ENCODE measurements at places on chromosomes 11 and 22. TPM values are rescaled to one million over a fixed set of nuclear protein-coding genes. Genes with fewer than 3 reads are reported as not detected.

- H3K27me3 ChIP-seq = peaks cover 10% of the 10 kb centered on the region
- no peak overlapping the region for H3K4me3 ChIP-seq
- no peaks in the 10 kb centered on the region for H3K4me1 ChIP-seq
- ATAC-seq = no peak
- no peaks in the 10 kb centered on the region for H3K36me3 ChIP-seq
- no peak overlapping the region for H3K27ac ChIP-seq
These were observed 28.8 kb upstream of the SHANK2 start for GRCh38 chr11:71281204-71281603.

GRCh38 chr11:91585035-91585801, 639.4 kb upstream of the FAT3 start:
- no peak overlapping the region for H3K4me3 ChIP-seq
- H3K27me3 ChIP-seq = no peaks in the 10 kb centered on the region
- no peaks in the 10 kb centered on the region for H3K4me1 ChIP-seq
- no peak overlapping the region for H3K27ac ChIP-seq
- H3K36me3 ChIP-seq = no peaks in the 10 kb centered on the region

GRCh38 chr22:44684506-44685383, 17.3 kb upstream of the PRR5 start:
- ATAC-seq = peak; percentile 79
- peaks cover 31% of the 10 kb centered on the region for H3K4me1 ChIP-seq
- H3K4me3 ChIP-seq = peak overlapping the region; percentile 67
- no peaks in the 10 kb centered on the region for H3K36me3 ChIP-seq
- H3K27ac ChIP-seq = peak overlapping the region; percentile 91

PHOX2A gene
- total RNA-seq = not detected

DNA sequence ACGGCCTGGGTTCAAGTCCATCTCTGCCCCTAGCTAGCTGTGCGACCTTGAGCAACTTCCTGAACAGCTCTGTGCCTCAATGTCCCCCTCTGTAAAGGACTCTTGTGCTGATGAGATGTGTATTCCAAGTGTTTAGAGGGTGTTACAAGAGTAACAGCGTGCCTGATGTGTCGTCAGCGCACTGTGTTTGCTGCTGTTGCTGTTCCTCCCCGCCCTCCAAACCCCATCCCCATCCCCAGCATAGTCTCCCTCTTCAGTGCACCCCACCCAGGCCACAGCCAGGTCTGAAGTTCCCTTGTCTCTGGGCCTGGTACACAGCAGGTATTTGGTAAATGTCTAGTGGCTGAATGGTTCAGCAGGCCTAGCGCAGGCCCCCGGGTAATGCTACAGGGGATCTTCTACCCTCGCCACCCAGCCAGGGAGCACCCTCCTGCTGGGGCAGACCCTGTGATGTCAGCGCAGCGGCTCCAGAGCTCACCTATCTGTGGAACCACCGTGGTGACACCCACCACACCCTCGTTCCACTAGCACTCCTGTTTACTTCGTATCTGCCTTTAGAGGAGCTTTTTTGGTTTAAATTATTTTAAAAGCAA, 10.3 kb downstream of the CBX7 start:
- ATAC-seq = no peak
- peaks cover 12% of the 10 kb centered on the region for H3K4me1 ChIP-seq
- H3K36me3 ChIP-seq = peaks cover 11% of the 10 kb centered on the region
- no peaks in the 10 kb centered on the region for H3K27me3 ChIP-seq
- H3K4me3 ChIP-seq = no peak overlapping the region
- H3K27ac ChIP-seq = no peak overlapping the region

DNA sequence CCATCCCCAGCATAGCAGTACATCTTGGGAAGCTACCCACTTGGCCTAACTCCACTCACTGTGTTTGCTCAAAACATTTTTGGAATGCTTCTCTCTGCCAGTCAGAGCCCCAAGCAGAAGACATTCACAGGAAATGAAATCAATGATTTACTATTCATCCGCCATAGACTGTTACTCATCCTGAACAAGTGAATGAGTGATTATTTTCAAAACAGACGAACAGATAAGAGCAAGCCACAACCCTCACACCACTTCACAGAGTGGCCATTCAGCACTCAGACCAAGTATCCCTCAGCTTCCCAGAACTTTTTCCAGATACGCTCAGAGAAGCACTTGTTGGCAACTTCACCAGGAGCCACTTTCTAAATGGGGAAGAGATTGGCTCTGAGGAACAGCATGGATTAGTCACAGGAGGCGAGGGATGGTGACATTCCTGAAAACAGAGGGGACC, 13.0 kb upstream of the UBASH3B start:
- H3K27me3 ChIP-seq = no peaks in the 10 kb centered on the region
- no peaks in the 10 kb centered on the region for H3K36me3 ChIP-seq
- no peak overlapping the region for H3K4me3 ChIP-seq
- H3K27ac ChIP-seq = no peak overlapping the region

DNA sequence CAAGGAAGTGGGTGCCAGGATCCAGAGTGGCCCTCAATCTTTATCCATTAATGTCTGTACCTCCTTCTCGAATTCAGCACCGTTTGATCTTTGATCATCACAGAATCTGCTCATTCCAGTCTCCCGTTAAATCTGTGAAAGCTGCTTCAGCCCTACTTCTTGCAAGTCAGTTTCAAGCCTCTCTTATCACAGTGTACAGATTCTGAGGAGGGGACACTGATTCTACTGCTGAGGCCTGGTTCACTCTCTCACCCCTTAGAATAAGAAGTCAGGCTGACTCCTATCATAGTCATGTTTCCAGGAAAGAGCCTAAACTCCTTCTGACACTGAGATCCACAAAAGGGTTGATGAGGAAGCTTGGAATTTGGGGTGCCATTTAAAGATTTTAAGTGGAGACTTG, 39.0 kb downstream of the MAML2 start:
- no peak for ATAC-seq
- H3K27ac ChIP-seq = peak overlapping the region; percentile 55
- H3K36me3 ChIP-seq = peaks cover 8% of the 10 kb centered on the region

DNA sequence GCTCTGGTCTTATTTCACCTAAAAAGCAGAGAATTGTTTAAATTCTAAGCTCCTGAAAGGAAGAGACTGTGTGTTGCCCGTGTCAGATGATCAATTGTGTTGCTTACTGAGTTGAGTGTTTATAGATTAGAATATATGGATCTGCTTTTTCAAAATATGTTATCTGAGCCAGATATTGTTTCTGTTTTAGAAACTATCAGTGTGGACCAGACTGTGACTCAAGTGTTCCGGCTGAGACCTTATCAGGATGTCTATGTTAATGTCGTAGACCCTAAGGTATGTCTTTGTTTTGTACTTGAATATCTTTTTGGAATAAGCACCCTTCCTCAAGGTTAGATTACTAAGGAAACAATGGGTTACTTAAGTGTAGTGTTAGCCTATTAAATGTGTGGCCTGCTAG, 11.0 kb downstream of the DEPDC5 start:
- no peak overlapping the region for H3K27ac ChIP-seq
- H3K27me3 ChIP-seq = no peaks in the 10 kb centered on the region

DNA sequence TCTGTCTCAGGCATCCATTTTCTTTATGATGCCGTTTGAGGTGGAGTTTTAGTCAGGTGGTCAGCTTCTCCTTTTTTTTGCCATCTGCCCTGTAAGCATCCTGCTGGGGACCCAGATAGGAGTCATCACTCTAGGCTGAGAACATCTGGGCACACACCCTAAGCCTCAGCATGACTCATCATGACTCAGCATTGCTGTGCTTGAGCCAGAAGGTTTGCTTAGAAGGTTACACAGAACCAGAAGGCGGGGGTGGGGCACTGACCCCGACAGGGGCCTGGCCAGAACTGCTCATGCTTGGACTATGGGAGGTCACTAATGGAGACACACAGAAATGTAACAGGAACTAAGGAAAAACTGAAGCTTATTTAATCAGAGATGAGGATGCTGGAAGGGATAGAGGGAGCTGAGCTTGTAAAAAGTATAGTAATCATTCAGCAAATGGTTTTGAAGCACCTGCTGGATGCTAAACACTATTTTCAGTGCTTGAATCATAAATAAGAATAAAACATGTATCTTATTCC, 10.9 kb upstream of the HBE1 start:
- peak; percentile 87 for ATAC-seq
- H3K27ac ChIP-seq = peak overlapping the region; percentile 55
- no peaks in the 10 kb centered on the region for H3K4me1 ChIP-seq
- H3K36me3 ChIP-seq = no peaks in the 10 kb centered on the region

- H3K36me3 ChIP-seq = peaks cover 93% of the 10 kb centered on the region
- peak overlapping the region; percentile 46 for H3K4me3 ChIP-seq
- ATAC-seq = no peak
- peaks cover 52% of the 10 kb centered on the region for H3K4me1 ChIP-seq
- H3K27me3 ChIP-seq = no peaks in the 10 kb centered on the region
These were observed 5.3 kb downstream of the ATF4 start for GRCh38 chr22:39525658-39525975.

- no peaks in the 10 kb centered on the region for H3K4me1 ChIP-seq
- no peak overlapping the region for H3K4me3 ChIP-seq
- peak overlapping the region; percentile 11 for H3K27ac ChIP-seq
- no peaks in the 10 kb centered on the region for H3K27me3 ChIP-seq
- H3K36me3 ChIP-seq = no peaks in the 10 kb centered on the region
- no peak for ATAC-seq
These were observed 74.9 kb downstream of the DYNC2H1 start for GRCh38 chr11:103183981-103184611.

EIF3L gene
- 834 TPM for total RNA-seq

GRCh38 chr11:1706634-1707400, 9.8 kb downstream of the KRTAP5-6 start:
- no peaks in the 10 kb centered on the region for H3K4me1 ChIP-seq
- no peak for ATAC-seq
- H3K36me3 ChIP-seq = no peaks in the 10 kb centered on the region
- H3K4me3 ChIP-seq = no peak overlapping the region

OR5B21 gene
- total RNA-seq = 3.6 TPM

- ATAC-seq = no peak
- peaks cover 38% of the 10 kb centered on the region for H3K27me3 ChIP-seq
- no peaks in the 10 kb centered on the region for H3K36me3 ChIP-seq
- no peaks in the 10 kb centered on the region for H3K4me1 ChIP-seq
- H3K4me3 ChIP-seq = no peak overlapping the region
These were observed 68.7 kb upstream of the NECTIN1 start for GRCh38 chr11:119797736-119798135.

PRCP gene
- 26.9 TPM for total RNA-seq

DNA sequence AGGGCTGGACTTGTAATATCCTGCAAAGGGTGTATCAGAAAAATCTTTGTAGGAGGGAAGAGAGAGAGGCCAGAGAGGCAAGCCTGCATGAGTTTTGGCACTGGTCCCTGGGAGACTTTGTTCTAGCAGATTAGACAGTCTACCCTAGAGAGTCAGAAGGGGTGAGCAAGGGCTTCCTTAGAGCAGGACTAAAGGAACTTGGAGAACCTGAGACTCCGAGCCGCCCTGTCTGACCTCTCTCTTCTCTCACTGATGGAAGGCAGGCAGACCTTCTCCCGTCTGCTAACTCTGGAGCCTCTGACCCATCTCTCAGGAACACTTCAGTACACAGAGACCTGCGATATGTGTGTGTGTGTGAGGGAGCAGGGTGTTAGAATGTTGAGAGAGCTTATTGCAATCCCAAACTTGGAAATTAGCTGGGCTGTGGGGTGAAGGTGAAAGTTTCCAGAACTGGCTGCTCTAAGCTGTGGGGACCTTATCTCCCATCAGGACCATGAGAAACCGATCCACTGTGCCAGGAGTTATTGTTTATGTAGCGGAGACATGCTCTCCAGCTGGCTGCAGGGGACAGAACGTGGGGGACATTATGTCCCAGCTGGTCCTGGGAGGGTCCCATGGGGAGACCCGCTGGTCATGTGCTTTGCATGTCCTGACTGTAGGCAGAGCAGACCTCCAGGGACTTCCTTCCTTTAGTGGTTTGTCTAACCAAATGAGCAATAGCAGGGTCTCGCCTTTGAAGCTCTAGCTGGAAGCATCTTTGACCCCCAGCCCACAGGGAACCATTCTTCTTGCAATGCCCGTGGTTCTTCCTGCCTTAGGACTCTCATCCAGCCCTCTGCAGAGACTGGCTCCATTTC, 51.1 kb downstream of the TIMP3 start:
- ATAC-seq = no peak
- H3K27ac ChIP-seq = no peak overlapping the region
- no peaks in the 10 kb centered on the region for H3K4me1 ChIP-seq
- H3K4me3 ChIP-seq = no peak overlapping the region
- no peaks in the 10 kb centered on the region for H3K36me3 ChIP-seq

DNA sequence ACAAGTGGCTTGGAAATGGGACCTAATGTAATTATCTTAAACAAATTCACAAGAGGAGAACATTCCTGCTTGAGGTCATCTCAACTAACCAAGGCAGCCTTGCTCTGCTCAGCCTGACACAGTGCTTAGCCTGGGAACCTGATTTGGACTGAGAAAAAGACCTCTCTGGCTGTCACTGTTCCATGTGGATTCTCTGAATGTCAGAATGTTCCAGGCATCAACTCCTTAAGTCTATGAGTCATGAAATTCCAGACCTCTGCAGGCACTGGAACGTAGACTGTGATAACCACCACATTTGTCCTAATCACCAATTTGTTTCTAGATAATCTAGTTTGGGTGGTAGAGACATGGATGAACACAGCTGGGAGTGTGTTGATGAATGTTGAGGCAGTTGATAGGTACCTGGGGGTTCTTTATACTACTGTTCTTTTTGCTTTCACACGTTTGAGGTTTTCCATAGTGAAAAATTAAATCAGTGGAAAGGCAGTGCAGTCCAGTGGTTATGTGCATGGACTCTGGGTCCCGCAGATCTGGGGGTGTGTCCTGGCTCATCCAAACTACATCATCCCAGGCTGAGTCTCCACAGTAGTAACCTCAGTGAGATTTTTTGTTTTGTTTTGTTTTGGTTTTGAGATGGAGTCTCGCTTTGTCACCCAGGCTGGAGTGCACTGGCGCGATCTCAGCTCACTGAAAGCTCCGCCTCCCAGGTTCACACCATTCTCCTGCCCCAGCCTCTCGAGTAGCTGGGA, 269.6 kb downstream of the MN1 start:
- no peak overlapping the region for H3K27ac ChIP-seq
- H3K4me3 ChIP-seq = no peak overlapping the region
- H3K4me1 ChIP-seq = no peaks in the 10 kb centered on the region
- no peak for ATAC-seq
- no peaks in the 10 kb centered on the region for H3K27me3 ChIP-seq

CCDC134 gene
- 22.3 TPM for total RNA-seq

DNA sequence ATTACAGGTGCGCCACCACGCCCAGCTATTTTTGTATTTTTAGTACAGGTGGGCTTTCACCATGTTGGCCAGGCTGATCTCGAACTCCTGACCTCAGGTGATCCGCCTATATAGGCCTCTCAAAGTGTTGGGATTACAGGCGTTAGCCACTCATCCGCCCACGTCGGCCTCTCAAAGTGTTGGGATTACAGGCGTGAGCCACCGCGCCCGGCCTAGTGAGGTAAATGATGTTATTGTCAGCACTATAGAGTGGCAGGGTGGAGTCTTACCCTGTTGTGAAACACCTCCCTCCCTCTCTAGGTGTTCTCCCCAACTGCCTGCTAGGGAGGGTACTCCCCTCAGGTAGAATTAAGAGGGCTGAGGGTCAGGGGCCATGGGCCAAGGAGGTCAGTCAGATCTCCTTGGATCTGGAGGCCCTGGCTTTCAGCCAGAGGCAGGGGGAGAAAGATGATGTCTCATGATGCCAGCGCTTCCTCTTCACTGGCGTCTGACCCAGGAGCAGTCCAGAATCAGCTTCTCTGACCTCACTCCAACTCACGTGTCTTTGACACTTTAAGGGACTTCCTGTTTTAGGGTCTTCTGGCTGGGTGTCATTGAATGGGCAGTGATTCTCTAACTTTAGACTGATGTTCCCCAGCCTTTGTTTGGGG, 2.0 kb downstream of the GGA1 start:
- peaks cover 7% of the 10 kb centered on the region for H3K4me1 ChIP-seq
- H3K36me3 ChIP-seq = peaks cover 17% of the 10 kb centered on the region
- peak overlapping the region; percentile 97 for H3K4me3 ChIP-seq

GRCh38 chr11:2577991-2578928, 121.5 kb downstream of the KCNQ1OT1 start:
- no peak overlapping the region for H3K27ac ChIP-seq
- H3K4me1 ChIP-seq = no peaks in the 10 kb centered on the region
- H3K36me3 ChIP-seq = no peaks in the 10 kb centered on the region
- no peak overlapping the region for H3K4me3 ChIP-seq
- H3K27me3 ChIP-seq = no peaks in the 10 kb centered on the region

ARRB1 gene
- 14.7 TPM for total RNA-seq

All from activated T-helper 17 cell treated with anti-CD3 and anti-CD28 coated beads, Interleukin-2, amount 50 U/mL, for 72 hours (primary cell).